Stimulated activated CD8-positive, alpha-beta memory T cell treated with anti-CD3 and anti-CD28 coated beads, Interleukin-7, amount 100 ng/mL, for 48 hours (primary cell): ENCODE measurements at places on chromosomes 16 and 17.

DNA sequence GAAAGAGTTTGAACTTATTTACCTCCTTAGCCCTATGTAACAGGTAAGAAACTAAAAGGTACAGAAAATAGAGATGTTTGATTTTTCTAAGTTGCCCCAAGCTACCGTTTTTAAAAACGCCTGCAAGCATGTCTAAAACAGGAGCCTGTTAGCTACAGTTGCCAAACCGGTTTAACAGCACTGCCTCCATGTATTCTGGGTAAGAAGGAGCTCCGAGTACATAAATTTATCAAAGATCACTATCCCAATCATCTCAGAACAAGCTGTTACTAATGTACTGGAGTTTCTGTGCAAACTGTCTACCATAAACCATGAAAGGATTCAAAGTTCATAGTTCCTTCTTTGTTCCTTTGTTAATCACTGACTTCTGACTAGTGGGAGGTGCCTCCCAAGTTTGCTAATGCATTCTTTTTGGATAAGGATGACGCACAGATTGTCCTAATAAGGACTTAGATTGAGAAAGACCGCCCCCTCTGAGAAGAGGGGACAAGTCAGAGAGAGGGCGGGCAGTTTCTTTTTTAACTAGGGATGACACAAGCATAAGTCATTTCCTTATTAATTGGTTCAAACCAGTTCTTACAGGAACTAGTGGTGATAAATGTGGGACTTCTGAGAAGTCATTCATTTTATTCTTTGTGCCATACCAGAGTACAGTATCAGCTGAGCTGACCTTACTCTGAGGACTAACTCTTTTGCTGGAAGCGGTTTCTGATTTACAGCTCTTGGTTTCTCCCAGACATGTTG, 55.3 kb downstream of the TUBD1 start:
- DNase-seq, result no peak

GRCh38 chr17:82339634-82340580, 6.3 kb upstream of the SECTM1 start:
- DNase-seq, result no peak

DNA sequence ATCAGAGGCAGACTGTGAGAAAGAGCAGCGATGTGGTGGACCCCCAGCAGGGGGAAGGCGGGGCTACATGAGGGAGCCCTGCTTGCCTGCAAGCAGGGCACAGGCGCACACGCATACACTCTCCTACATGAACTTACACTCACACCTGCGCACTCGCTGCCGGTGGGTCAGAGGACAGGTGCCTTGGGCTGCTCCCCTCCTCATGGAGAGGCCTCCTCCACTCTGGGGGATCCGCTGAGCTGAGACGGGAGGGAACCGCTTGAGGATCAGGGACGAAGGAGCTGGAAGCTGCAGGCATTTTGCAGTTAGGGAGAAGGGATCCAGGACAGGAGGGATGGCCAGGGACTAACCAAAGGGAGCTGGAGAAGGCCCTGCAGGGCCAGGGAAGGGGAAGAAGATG, 14.2 kb downstream of the OSBPL7 start:
- DNase-seq, result no peak

DNA sequence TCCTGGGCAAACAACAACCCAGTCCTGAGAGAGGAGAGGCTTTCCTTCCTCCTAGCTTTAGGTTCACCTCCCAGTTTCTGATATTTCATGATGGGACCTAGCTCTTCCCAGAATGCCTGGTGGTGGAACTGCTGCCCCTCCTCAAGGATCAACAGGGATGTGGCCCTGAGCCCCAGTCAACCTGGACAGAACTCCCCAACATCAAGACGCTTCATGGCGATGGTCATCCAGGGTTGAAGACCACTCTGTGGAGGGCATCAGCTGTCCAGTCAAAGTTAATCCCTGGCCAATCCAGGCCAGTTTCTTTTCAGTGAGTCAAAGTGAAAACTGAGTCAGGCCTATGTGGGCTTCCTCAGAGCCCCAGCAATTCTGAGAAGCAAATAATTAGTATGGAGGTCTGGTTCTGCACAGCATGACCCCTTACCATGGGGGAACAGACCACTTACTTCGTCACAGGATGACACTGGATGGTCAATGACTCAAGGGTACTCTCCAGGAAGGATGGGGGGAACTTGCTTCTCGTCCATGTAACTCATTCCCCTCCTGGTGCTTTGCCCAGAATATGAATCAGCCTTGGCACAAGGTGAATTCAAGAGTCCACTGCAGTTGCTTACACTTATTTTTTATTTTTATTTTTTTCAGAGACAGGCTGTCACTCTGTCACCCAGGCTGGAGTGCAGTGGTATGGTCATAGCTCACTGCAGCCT, 14.7 kb upstream of the XYLT2 start:
- peak; percentile 55 for DNase-seq

DNA sequence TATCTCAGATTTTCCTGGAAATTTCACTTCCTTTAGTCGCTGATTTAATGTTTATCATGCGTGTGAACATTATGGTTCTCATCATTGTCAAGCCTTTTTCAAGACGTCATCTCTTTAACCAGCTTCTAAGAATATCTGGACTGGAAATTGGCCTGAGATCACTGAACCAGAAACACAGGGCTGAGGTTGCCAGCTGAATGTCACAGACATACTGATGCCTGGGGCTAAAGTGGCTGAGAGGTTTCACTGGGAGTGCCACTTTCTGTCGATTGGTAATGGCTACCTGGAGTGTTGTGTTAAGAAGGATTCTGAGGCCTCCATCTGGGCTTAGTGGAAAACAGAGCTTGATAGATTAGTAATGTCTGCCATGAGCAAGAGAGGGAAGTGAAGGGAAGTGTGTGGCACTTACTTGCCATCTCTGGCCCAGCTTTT, 54.2 kb downstream of the CRISPLD2 start:
- DNase-seq, result no peak

- DNase-seq, result no peak
These were observed 102.5 kb upstream of the MAF start for GRCh38 chr16:79703066-79703465.

- DNase-seq, result peak; percentile 63
These were observed 14.1 kb downstream of the C17orf67 start for GRCh38 chr17:56819431-56820145.

DNA sequence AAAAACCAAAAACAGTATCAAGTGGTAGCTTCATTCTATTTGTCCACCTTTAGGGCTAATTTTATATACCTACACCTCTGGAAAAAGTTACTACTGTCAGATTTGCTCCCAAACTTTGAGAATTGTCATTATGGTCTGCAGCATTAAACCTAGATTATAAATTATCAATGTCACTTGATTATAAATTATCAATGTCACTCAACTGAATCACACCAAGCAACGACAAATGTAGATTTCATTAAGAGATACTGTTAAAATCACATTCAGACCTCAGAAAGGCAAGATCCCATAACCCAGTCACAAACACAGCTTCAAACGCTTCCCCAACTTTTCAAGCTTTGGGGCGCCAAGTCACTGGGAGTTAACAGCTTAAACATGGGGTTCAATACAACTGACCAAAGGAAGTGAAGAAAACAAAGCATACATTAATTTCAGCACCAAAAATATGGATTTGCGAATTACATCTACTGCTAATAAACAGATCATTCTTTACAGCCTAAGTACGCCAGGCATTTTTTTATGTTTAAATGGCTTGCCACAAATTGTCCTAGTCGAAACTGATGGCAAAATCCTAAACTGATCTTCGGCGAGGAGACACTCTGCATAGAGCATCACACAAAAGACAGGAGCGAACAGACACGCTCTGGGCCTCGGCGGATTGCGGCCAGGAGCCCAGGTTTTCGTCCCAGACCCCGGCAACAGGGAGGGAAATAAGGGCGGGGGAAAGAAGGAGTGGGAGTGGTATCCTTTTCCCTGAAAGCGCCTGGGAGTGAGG, 981 bp downstream of the GLG1 start:
- no peak for DNase-seq

- no peak for DNase-seq
These were observed 328.1 kb downstream of the C16orf95 start for GRCh38 chr16:86988920-86989696.

GRCh38 chr17:49224198-49224996, 6.2 kb downstream of the PHOSPHO1 start:
- DNase-seq, result no peak

DNA sequence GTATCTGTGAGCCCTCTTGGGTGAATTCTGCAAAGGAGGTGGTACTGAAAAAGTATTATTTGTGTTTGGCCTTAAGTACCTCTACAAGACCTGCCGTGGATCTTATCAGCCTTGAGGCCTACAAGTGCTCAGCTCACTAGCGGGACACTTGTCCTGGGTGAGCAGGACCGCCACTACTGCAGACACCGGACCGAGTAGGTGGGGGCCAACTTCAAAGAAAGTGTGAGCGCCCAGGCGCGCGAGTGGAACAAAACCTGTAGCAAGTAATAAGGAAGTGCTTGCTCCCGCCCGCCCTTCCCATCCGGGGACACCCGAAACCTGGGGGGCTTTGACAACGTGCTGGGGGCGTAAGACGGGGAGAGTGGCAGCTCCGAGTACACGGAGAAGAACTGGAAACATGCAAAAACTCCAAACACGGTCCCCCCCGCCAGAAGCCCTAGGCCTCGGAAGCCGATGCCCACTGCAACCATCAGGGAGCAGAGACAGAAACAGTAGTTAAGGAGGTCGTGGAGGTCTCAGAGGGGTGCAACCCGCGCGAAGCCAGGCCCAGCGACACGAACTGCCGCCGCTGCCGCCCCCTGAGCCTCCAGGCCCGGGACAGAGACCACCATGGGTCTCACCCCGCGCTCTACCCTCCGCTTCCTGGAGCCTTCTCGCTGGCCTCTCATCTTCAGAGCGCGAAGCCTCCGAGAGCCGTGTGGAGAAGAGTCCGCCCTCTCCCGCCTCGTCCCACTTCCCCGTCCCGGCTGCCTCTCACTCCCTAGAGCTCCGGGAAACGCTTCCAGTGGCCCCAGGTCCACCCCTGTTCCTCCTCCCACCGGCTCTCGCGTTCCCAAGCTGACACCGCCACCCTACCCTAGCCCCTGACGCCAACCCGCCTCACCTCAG, 537 bp downstream of the CNOT1 start:
- peak; percentile 44 for DNase-seq

- DNase-seq, result peak; percentile 9
These were observed 335 bp downstream of the TMEM11 start for GRCh38 chr17:21213638-21214014.

DNA sequence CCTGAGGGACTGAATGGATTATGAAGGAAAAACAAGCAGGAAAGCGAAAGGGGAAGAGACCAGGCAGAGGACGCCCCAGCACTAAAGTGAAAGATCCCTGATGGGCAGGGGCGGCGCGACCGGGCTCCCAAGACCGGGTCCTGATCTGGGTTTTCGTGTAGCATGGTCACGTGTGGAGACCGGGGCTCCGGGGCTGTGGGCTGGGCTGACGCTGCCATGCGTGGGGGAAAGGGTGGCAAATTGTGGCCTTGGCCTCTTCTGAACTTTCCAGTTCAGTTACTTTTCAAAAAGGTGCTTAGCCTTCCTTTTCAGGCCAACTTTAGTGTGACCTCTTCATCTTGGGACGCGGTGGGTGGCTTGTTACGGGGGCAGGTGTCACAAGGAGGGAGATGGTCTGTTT, 57.5 kb downstream of the METRNL start:
- DNase-seq, result no peak

DNA sequence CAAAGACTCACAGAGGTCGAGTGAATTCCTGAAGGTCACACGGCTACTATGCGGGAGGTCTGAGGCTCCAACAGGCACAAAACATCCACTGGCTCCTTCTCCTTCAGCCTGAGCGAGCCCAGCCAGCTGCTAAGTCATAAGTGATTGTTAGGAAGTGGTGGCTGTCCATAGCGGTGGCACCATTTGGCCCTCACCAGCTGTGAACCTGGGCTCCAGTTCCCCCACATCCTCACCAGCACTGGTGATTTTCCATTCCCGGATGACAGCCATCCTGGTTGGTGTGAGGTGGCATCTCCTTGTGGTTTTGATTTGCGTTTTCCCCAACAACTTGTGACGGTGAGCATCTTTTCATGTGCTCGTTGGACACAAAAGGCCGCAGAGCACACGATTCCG, 302.8 kb downstream of the FOXL1 start:
- no peak for DNase-seq

- no peak for DNase-seq
These were observed 6.3 kb downstream of the C17orf75 start for GRCh38 chr17:32335687-32336086.

DNA sequence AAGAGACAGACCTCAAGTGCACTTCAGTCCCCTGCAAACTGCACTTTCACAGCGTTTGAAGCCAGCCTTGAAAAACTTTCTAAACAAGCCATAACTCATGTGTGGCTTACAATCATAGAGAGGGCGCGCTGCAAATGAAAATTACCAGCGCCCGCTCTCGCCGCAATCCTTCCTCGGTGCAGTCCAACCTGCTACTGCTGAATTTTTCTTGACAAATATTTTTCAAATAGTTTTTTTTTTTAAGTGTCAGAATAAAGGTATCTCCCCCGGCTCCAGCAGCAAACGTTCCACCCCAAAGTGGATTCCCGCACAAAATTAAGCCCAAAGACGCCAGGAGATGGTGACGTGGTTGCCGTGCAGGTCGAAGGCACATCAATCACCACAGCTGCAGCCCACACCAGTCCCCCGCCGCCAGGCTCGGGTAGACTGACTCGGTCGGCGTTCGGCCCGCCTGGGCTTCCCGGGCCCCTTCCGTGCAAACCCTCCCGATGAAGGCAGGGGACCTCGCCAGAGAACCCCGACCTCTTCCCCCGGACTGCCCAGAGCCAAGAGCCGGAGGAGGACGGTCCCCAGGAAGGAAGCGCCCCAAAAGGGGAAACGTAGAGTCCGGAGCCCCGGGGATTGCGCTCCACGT, 630 bp downstream of the GRB2 start:
- DNase-seq, result peak; percentile 42

DNA sequence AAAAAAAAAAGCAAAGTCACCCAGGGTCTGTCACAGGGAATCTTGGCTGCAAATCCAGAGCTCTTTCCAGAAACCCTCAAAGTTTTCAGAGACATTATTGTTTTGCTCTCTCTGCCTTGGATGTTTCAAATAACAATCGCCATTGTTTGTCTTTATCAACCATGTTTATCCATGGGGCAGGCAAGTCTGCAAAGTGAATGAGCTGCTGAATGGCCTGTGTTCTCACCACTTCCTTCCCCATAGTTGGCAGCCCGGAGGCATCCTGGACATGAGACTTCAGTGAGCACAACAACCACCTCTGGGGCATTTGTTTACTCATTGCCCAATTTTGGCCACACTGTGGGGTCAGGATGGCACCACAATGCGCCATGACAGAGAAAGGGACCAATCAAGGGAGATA, 53.1 kb upstream of the USP7 start:
- DNase-seq, result no peak

- DNase-seq, result no peak
These were observed 3.3 kb downstream of the CFAP20 start for GRCh38 chr16:58125781-58126335.

DNA sequence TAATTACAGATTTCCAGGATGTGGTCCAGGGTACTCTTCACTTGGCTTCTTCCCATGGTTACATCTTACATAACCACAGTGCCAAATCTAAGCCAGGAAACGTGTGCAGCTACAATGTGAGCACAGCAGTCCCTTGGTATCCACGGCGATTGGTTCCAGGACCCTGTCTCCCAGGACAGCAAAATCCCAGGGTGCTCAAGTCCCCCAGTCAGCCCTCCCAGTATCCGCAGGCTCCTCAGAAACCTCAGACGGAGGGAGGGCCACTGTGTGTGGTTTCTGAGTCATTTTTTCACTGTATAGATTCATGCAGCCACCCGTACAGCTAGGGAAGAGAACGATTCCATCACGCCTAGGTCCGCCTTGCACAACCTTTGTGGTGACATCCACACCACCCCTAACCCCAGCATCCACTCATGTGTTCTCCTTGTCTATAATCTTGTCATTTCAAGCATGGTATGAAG, 11.1 kb upstream of the ATP2C2 start:
- peak; percentile 17 for DNase-seq

- no peak for DNase-seq
These were observed 202.2 kb upstream of the NLRP1 start for GRCh38 chr17:5786510-5786875.
